ENCODE measurements at places on chromosomes 5 and 9. TPM values are rescaled to one million over a fixed set of nuclear protein-coding genes. Genes with fewer than 3 reads are reported as not detected.

The NR5A1 gene
- total RNA-seq = not detected

The PLPPR1 gene
- not detected for total RNA-seq

The EMB gene
- 133 TPM for total RNA-seq

The CBY3 gene
- total RNA-seq = 0.64 TPM

GRCh38 chr9:124263800-124264426, 6.2 kb downstream of the NEK6 start:
- no peak overlapping the region for H3K4me3 ChIP-seq
- H3K36me3 ChIP-seq = no peaks in the 10 kb centered on the region
- peaks cover 35% of the 10 kb centered on the region for H3K4me1 ChIP-seq
- DNase-seq = no peak

GRCh38 chr9:32915802-32916201, 85.6 kb downstream of the APTX start:
- H3K27me3 ChIP-seq = no peaks in the 10 kb centered on the region
- H3K36me3 ChIP-seq = no peaks in the 10 kb centered on the region
- H3K27ac ChIP-seq = no peak overlapping the region
- DNase-seq = no peak
- no peaks in the 10 kb centered on the region for H3K4me1 ChIP-seq

The HTR4 gene
- not detected for total RNA-seq

GRCh38 chr5:77239126-77239741, 28.8 kb downstream of the PDE8B start:
- no peak overlapping the region for H3K4me3 ChIP-seq
- peak; percentile 34 for DNase-seq
- no peaks in the 10 kb centered on the region for H3K4me1 ChIP-seq

DNA sequence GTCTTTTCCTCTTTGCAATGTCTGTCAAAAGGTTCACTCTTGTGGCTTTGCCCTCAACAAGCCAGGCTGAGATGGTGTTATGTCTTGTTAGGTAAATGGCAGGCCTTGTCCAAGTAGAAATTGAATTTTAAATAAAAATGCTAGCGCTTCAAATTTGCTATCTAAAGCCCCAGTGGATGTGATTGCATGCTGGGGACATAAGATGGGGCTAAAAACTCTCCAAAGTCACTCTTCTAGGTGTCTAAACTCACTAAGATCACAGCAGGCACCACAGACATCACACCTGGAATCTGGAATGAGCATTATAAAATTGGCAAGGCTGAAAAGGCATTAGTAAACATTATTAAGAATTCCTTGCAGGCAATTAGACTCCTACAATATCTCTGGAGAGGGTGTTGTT, 262.7 kb upstream of the CLINT1 start:
- no peaks in the 10 kb centered on the region for H3K4me1 ChIP-seq
- H3K27me3 ChIP-seq = no peaks in the 10 kb centered on the region
- DNase-seq = no peak

- no peak for DNase-seq
- no peaks in the 10 kb centered on the region for H3K27me3 ChIP-seq
- no peak overlapping the region for H3K27ac ChIP-seq
Measured at GRCh38 chr9:91428436-91428835, 4.8 kb upstream of the NFIL3 start.

- H3K36me3 ChIP-seq = no peaks in the 10 kb centered on the region
- peaks cover 4% of the 10 kb centered on the region for H3K4me1 ChIP-seq
- H3K27me3 ChIP-seq = no peaks in the 10 kb centered on the region
- H3K4me3 ChIP-seq = no peak overlapping the region
- no peak for DNase-seq
Measured at GRCh38 chr5:180471866-180472265, 22.3 kb upstream of the CNOT6 start.

DNA sequence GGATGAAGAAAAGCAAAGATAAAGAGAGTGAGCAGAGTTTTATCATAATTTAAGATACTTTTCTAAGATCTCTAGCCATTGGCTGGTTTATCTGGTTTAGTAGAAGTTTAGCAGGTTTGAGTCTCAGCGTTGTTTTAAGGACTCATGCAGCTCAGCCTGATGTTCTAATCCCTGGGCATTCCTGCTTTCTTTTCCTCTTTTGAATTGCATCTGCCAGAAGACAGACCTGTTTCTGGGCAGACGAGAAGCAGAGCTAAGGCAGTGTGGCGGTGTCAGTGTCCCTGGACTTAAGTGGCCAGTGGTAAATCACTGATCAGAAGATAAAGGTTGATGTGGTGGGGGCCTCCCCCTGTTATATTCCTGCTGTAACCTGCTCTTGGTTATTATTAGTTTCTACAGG, 138.6 kb downstream of the ADCY2 start:
- no peak overlapping the region for H3K4me3 ChIP-seq

The CATSPER3 gene
- 0.56 TPM for total RNA-seq

The DDX4 gene
- not detected for total RNA-seq

The EPB41L4A gene
- total RNA-seq = 0.08 TPM

DNA sequence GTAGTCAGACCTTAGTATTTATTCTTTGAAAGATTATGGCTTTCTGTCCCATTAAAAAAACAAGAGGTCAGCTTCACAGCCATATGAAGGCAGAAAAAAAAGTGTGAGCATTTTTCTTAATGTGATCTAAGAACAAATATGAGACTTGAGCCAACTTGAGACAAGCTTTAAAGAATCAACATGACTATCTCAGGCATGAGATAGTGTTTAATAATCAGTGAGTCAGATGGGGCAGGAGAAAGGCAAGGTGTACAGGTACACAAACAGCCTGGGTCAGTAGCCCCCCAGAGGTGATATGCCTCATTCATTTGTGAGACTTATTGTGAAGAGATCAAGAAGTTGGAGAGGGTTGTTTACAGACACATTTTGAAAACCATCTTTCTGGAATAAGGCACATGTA, 83.6 kb downstream of the GDNF start:
- H3K27ac ChIP-seq = no peak overlapping the region
- no peaks in the 10 kb centered on the region for H3K27me3 ChIP-seq
- H3K36me3 ChIP-seq = no peaks in the 10 kb centered on the region
- H3K4me1 ChIP-seq = no peaks in the 10 kb centered on the region

The ISL1 gene
- not detected for total RNA-seq

DNA sequence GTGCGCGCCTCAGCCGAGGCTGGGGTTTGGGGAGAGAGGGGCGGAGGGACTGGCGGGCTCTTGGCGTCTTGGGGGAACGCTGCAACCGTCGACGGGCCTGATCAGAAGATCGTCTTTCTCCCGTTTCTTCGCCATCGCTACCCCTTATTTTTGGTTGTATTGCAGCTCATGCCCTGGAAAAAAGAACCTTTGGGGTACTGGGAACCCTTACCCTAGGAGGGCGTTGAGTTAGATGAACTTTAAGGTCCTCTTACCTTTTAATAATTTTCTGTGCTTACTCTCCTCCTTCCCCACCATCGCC, 719 bp downstream of the PAIP2 start:
- H3K36me3 ChIP-seq = peaks cover 6% of the 10 kb centered on the region
- no peak for DNase-seq

The UNC13B gene
- 0.38 TPM for total RNA-seq

DNA sequence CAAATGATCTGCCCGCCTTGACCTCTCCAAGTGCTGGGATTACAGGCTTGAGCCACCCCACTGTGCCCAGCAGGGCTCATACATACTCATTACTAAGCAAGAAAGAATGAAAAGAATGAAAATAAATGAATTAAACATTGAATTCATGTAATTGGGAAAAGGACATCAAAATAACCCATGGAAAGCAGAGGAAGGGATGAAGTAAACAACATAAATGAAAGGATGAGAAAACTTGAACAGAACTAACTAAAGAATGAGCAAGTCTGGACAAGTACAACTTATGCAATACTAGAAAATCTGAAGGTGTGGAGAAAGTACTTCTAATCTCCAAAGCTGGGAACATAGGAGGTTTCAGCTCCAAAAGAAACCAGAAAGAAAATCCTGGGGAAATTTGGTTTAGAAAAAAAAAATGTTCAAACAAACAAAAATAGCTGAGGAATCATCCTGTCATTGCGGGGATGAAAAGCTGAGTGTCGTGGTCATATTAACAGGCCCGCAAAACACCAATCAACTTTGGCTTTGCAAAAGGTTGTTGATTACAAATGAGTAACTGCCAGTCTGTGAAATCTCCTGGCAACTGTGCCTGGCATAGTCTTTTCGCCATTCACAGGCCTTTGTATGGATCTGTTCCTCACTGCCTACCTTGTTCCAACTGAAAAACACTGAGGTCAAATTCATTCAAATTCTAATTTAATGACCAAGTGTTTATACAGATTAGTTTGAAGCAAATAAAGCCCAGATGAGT, 2.3 kb upstream of the AK3 start:
- no peak overlapping the region for H3K27ac ChIP-seq
- peaks cover 21% of the 10 kb centered on the region for H3K4me1 ChIP-seq
- no peak overlapping the region for H3K4me3 ChIP-seq
- DNase-seq = no peak

DNA sequence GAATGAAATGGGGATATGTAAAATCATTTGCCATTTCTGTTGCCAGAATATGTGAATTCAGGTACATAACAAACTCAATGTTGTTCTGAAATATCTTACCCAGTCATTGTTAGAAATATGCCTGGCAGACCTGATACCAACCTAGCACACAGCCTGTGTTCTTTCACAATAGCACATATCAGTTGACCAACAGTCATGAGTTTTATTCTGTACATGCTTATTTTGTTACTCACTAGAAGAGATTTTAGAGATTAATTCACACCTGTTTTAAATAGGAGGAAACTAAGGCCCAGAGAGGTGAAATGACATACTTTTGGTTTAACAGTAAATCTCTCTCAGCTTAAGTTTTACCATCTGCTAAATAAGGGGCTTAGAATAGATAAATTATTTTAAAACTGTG, 8.4 kb upstream of the PPP1R2B start:
- H3K27me3 ChIP-seq = no peaks in the 10 kb centered on the region
- H3K4me1 ChIP-seq = no peaks in the 10 kb centered on the region
- no peak for DNase-seq

The SHOC1 gene
- not detected for total RNA-seq

GRCh38 chr9:20319641-20320337, 302.5 kb downstream of the MLLT3 start:
- peaks cover 88% of the 10 kb centered on the region for H3K4me1 ChIP-seq
- no peak overlapping the region for H3K4me3 ChIP-seq
- peak; percentile 25 for DNase-seq
- H3K27ac ChIP-seq = no peak overlapping the region

The VCP gene
- total RNA-seq = 218 TPM

DNA sequence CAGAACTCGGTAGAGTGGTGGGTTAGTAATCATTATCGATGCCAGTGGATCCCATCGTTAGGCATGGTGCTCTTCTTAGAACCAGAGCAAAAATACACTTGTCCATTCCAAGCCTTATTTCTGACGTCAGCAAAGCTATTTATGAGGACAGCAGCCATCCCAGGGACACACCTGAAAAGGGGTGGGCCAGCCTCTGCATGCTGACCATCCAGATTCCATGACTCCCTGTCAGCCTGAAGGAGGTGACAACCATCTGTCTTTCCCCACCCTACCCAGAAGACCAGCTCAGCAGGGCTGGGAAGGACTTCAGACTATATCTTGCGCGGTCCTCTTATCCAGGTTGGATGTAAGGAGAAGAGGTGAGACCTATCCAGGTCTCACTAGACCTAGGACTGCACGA, 5.7 kb upstream of the NIPAL4 start:
- no peak for DNase-seq
- no peaks in the 10 kb centered on the region for H3K36me3 ChIP-seq
- no peaks in the 10 kb centered on the region for H3K4me1 ChIP-seq
- H3K4me3 ChIP-seq = no peak overlapping the region
- H3K27me3 ChIP-seq = no peaks in the 10 kb centered on the region

The GFRA3 gene
- not detected for total RNA-seq

Measured in CD4-positive, alpha-beta T cell (primary cell).